ENCODE measurements at places on chromosomes 3 and 15.

- peak; percentile 25 for DNase-seq
Observed at GRCh38 chr15:34318277-34319079, 19.1 kb downstream of the SLC12A6 start.

- DNase-seq, result no peak
Observed at GRCh38 chr3:129305592-129306091, 27.0 kb downstream of the HMCES start.

GRCh38 chr15:51869060-51869421 lies 39.6 kb downstream of the TMOD3 start:
- DNase-seq, result no peak

DNA sequence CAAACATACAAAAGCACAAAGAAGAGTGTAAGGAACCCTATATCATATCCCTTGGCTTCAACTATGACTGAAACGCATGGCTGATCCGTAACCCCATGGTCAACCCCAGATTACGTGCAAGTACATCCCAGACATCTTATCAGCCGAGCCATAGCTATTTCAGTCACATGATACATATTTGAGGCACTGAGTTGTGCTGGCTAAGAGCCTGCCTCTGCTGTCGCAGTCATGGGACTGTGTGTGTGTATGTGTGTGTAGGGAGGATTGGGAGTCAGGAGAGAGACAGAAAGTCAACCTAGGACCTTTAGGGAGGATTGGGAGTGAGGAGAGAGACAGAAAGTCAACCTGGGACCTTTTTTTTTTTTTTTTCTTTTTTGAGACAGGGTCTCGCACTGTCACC lies 8.4 kb downstream of the ST6GAL1 start:
- no peak for DNase-seq

GRCh38 chr3:193735850-193736249 lies 142.8 kb downstream of the OPA1 start:
- DNase-seq, result no peak

DNA sequence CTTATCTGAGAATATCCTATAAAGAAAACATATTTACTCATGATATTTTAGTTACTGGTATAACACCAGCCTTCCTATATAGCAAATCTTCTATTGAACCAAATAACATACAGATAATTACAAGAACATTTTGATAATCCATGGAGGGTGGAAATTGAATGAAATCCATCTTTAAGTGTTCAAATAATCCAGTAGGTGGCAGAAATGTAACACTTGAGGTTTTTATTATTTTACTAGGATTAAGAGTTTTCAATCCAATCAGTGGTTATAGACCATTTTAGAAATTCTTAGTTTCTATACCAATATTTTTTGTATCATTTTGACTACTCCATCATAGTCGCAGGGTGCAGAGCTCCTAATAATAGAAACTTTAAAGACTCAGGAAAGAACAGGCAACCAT lies 101.9 kb upstream of the KCNH8 start:
- DNase-seq, result no peak

DNA sequence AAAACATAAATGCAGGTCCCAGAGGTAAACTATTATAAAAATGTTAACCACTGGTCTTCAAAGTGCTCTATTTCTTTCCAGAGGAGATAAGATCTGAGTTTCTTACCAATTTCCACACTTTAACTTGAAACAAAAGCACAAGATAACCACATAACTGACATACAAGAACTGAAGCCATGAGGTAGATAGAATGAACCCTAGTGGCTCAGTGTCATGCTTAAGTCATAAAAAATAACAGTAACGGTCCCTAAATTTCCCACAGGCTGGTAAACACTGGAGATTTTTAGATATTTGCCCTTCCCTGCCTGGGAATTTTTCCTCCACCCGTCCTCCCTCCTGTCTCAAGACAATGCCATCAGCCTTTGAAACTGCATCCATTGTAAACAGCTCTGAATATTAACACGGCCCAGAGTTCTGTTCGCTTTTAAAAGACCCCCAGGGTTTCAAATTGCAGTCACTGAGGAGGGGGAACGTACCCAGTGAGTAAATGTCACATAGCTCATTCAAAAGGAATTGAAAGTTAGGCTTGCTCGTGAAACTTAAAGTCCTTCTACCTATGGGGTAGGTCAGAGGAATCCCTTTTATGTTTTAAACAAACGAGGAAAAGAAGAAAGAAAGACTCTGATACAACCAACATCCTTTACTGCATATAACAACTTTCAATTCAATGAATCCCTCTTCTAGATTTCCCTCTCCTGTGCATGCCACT lies 5.7 kb downstream of the LRIG1 start:
- no peak for DNase-seq

DNA sequence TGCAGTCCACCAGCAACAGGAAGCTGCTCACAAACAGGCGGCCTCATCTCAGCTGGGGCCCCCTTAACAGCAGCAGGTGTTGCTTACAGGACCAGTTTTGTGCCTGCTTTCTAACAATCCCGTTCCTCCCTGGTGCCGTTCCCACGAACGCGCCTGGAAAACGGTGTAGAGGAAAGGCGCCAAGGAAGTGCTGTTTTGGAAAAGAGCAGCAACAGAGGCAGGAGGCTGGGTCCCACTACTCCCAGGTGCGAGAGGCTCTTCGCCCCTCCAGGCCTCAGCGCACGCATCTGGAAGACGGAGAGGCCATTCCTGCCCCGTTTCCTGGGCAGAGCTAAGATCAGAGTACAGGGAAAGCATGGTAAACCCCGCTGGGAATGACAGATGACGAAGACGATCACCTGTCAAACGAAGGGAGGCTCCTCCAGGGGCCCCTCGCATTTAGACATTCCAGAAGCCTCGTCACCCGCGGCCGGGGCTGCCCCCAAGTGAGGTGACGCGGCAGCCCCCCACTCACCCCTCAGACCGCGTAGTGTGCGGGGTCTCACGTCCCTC lies 603 bp downstream of the SCAPER start:
- no peak for DNase-seq

- peak; percentile 49 for DNase-seq
Observed at GRCh38 chr15:44662478-44663409, 718 bp downstream of the SPG11 start.

DNA sequence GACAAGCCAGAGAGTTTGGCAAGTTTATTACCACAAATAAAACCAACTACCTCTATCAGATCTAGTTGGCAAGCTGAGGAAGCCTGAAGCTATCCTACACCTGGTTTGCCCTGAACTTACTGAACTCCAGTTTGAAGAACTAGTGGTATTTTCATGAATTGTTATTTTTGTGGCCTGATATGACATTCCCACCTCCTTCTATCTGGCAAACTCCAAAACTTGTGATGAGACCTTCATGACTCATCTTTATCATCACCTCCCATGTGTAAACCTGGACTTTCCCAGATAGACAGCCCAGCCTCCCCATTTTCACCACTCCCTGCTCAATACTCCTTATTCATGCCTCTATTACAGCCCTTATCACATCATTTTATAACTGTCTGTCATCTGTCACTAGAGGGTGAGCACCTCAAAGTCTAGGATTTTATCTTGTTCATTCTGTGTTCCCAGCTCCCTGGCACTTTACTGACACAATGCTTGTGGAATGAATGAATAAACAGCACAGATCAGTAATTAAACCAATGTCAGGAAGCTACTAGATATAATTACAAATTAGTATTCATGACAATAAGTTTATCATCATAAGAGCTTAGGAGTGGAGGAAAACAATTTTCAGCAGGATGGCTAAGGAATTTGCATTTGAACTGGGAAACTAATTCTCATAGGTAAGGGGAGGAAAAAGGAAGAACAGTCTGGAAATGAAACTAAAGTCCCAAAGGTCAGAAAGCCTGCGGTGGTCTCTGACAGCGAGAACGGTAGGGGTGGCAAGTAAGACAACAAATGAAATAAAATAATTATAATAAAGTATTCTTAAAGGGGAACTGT lies 13.2 kb upstream of the TRANK1 start:
- no peak for DNase-seq

GRCh38 chr3:7315037-7315436 lies 454.1 kb downstream of the GRM7 start:
- DNase-seq, result no peak

GRCh38 chr15:32152574-32152973 lies 122.3 kb downstream of the CHRNA7 start:
- no peak for DNase-seq

DNA sequence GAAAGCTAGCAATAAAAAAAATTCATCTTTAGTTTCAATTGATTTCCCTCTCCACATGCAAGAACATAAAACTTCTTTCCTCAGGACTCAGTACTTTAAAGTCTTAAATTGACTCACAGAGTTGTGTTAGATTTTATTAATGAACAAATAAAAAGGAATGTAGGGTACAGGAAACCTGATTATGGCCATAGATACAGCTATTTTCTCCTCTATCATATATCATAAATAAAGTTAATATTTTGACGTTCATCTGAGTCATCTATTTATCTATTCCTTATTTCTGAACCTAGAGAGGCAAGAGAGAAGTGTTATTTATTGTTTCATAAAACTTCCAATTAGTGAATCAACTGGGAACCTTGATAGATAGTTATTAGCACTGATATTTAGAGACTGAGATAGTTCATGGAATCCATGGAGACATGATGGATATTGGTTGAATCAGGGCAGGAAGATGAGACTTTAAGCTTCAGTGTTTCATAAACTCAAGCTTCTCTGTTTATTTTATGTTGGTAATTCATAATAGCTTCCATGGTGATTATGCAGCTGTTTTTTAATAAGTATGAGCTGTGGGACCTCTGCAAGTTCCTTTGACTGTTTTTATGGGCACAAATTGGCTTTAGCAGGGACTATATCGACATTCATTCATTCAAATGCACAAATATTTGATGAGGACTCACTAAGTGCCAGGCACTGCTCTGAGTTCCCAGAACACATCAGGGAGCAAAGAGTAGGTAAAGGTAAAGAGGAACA lies 143.5 kb upstream of the TGFBR2 start:
- no peak for DNase-seq

- no peak for DNase-seq
Observed at GRCh38 chr3:55937301-55937700, 450.2 kb upstream of the WNT5A start.

DNA sequence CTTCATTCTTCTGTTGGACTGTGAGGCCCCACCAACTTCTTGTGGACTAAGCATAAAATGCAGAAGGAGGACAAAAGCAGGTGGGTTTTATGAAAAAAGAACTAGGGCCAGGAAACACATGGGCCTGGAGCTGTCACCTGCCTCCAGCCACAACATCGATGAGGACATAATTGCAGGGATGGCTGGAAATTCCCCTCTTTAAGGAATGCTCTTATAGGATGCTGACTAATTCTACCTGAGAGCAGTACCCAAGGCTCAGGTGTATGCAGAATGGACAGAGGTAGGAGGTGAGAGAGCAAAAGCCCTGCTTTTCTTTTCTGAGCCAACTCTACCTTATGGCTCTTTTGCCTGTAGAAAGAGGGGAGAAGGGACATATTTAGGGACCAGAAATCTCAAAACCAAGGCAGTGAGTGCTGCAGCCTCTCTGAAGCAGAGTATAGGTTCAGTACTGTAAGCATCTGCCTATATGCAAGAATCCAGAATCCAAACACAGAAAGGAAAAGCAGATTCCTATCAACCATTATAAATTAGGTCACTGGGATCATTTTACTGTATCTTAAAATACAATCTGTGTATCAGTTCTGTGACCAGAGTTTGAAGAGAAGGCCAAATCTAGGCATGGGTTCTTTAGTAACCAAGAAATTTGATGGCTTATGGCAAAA lies 205.3 kb upstream of the WNT5A start:
- no peak for DNase-seq

- DNase-seq, result no peak
Observed at GRCh38 chr3:63942528-63942927, 30.3 kb upstream of the SCAANT1 start.

- no peak for DNase-seq
Observed at GRCh38 chr3:152785051-152785450, 49.9 kb upstream of the P2RY1 start.

DNA sequence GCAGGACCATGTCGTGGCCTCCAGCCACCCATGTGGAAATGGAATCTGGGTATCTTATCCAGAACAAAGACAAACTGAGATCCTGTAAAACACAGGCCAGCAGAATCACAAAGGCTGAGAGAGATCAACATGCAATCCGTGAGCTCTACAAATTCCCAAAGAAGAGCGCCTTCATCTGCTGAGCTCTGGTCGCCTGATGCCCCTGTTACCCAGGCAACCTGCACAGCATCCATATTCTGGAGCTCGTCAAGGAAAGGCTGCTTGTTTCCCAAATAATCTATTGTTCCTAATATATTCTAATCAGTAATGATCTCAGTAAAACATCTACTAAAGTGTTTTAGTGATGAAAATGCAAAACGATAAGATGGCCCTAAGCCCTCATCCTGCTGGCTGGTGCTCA lies 133.6 kb downstream of the OCA2 start:
- no peak for DNase-seq

GRCh38 chr3:138775254-138775595 lies 59.5 kb downstream of the PIK3CB start:
- no peak for DNase-seq

- DNase-seq, result no peak
Observed at GRCh38 chr3:5456199-5456598, 268.7 kb downstream of the EDEM1 start.

GRCh38 chr15:67547836-67548235 lies 5.3 kb downstream of the MAP2K5 start:
- no peak for DNase-seq

- DNase-seq, result no peak
Observed at GRCh38 chr3:193868590-193868989, 267.4 kb upstream of the HES1 start.

DNA sequence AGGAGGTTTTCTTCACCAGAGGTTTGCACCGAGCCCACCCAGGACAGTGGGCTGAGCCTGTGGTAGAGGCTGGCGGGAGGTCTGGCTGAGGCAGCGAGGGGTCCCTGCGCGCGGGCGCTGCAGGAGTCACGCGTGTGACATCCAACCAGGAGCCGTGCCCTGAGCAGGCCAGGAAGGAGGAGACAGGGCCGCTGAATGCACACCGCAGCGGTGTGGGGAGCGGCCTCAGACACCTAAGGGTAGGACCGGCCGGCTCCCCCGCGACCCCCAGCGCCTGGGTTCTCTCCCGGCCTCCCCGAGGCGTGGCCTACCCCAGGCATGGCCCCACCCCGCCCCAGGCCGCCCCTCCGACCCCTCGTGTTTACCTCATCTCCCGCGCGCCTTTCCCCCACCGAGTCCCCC lies 412 bp downstream of the SLC41A3 start:
- DNase-seq, result peak; percentile 29

DNA sequence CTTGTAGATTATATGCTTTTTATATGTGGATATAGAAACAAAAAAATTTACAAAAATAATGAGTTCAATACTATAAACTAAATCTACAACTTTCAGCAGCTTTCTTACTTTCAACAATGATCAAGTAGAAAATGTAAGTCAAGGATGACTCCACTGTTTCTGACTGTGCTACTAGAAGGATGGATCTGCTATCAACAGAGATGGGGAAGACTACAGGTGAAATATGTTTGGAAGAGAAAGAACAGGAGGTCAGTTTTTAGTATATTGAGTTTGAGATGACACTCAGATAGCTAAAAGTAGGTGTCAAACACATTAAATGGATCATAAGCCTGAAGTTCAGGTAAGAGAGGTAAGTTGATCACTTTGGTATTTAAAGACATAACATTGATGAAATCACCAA lies 107.5 kb downstream of the TBC1D5 start:
- no peak for DNase-seq

GRCh38 chr3:15298504-15298903 lies 33.9 kb downstream of the SH3BP5 start:
- no peak for DNase-seq
